ENCODE measurements at places on chromosomes 16 and 17.

- DNase-seq, result no peak
Observed at GRCh38 chr16:53565296-53565863, 62.4 kb upstream of the AKTIP start.

- no peak for DNase-seq
Observed at GRCh38 chr17:31824766-31825360, 34.2 kb downstream of the COPRS start.

DNA sequence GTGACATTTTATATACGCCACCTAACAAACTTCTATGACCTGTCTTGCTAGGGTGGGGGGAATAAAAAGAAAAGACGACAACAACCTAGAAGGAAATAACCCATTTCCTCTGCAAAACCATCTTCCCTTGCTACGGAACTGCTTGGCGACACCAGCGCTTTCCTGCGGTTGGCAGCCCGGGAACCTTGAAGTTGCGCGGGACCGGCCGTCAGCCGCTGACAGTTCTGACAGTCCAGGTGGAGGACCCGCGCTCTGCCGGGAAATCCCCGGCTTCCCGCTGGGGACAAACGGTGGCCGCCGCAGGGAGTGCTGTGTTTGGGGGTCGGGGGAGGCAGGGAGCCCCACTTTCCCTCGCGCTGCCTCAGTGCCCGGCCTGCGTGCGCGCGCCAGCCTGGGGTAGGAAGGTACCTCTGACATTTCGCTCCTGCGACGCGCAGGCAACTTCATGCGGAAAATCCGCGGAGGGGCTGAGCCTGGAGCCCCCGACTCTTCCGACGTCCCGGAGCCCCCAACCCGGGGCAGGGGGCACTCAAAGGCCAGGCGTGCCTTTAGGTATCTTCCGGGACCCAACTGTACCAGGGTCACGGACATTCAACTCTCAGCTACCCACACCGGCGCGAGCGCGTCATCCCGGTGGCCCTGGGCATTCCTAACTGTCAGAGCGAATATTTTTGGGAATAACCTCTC lies 516 bp downstream of the SLC16A6 start:
- no peak for DNase-seq

- no peak for DNase-seq
Observed at GRCh38 chr16:81329947-81330346, 15.2 kb downstream of the GAN start.

- DNase-seq, result no peak
Observed at GRCh38 chr17:335691-336090, 16.9 kb downstream of the RPH3AL start.

- DNase-seq, result no peak
Observed at GRCh38 chr17:62931101-62931500, 34.9 kb upstream of the TANC2 start.

DNA sequence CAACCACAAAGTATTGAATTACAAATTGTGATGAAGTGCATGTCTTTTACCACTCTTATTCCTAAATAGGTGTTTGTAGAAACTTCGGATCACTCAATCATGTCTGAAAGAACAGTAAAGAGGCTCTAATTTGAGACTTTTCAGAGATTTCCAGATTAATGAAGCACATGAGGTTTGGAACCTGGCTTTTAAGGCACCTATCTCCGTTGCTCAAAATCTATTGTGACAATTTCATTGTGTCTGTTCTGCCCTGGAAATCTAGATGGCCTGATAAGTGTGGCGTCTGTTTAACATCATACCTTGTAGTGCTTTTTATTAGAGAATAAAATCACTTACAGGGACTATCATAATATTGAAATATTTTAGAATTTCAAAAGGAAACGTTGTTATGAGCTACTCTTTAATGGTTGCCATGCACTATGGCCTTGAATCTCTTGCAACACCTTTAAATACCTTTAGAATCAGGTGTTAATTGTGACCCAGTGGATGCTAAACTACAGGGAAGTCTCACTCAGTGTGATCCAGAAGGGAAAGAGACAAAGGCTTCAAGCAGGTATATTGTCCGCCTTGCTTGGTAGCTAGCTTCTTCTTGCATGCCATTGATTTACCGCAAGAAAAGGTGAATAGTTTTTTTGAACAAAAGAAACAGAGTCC lies 210.3 kb downstream of the CNTNAP4 start:
- DNase-seq, result no peak

DNA sequence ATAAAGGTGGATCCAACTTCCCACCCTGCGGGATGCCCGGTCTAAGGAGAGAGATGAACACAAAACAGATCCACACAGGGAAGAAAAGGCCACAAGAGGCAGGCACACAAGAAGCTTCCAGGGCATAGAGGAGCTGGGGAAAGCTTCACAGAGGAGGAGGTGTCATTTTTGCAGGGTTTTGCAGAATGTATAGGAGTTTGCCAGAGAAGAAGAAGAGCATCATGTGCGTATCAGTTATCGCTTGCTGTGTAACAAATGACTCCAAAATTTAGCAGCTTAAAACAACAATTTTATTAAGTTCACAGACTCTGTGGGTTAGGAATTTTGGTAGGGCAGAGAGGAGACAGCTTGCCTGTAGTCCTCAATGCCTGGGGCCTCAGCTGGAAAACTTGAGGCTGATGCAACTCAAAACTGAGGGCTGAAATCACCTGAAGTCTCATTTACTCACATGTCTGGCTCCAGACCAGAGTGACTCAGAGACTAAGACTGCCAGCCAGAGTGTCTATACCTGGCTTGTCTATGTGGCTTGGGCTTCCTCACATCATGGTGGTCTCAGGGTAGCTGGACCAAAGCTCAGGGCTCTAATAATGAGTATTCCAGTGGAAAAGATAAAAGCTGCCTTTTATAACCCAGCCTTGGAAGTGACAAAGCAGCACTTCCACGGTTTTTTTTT lies 33.9 kb upstream of the ZNF423 start:
- no peak for DNase-seq

- DNase-seq, result peak; percentile 5
Observed at GRCh38 chr16:88375996-88376834, 6.5 kb upstream of the ZNF469 start.

GRCh38 chr17:72955391-72956140 lies 136.9 kb downstream of the SLC39A11 start:
- no peak for DNase-seq

DNA sequence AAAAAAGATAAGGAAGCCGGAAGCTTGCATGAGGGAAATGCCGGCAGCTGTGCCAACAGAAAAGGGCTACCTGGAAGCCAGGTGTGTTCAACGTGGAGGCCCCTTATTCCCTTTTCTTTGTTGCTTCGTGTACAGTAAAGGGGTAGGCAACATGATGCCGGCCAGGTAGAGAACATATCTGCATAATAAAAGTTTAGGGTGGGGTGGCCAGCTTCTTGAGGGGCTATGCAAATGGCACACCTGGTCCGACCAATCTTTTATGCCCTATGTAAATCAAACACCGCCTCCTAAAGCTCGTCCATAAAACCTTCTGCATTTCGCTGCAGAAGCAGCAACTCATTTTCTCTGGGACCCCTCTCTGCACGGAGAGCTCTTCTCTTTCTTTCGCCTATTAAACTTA lies 911.6 kb downstream of the KCNJ2 start:
- no peak for DNase-seq

GRCh38 chr17:81536299-81537290 lies 8.4 kb downstream of the FSCN2 start:
- no peak for DNase-seq

GRCh38 chr17:82200135-82200534 lies 12.5 kb downstream of the CCDC57 start:
- DNase-seq, result no peak

DNA sequence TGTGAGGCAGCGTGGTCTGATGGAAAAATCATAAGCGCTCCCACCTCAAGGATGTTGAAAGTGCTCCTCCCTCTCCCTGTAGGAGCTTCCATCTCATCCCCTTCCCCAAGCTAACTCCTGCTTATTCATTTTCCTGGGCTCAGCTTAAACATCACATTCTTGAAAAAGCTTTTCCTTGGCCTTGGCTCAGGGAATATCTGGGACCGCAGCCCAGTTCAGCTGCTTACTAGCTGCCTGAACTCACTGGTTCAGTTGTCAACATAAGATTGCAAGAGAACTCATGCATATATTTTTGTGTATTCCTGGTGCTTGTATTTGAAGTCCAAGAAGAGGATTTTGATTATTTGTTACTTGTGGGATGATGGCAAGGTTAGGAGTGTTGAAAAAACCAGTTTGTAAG lies 91.5 kb downstream of the UTP18 start:
- DNase-seq, result no peak

DNA sequence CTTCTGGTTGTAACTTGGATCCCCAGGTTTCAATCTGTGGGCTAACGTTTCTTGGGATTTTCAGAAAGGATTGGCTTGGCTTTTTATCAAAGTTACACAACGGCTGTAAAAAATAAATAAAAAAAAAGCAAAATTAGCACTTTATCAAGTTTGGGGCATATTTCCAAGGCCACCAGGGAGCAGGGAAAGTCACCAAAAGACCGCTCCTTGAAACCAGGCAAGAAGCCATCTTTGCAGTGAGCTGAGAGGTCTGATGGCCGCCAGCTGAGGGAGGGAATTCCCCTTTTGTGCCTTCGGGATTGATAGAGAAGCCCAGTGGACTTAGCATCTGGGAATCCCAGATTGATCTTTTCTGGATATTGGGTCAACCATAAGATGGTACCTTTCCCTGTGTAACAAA lies 192.2 kb downstream of the WWOX start:
- no peak for DNase-seq

DNA sequence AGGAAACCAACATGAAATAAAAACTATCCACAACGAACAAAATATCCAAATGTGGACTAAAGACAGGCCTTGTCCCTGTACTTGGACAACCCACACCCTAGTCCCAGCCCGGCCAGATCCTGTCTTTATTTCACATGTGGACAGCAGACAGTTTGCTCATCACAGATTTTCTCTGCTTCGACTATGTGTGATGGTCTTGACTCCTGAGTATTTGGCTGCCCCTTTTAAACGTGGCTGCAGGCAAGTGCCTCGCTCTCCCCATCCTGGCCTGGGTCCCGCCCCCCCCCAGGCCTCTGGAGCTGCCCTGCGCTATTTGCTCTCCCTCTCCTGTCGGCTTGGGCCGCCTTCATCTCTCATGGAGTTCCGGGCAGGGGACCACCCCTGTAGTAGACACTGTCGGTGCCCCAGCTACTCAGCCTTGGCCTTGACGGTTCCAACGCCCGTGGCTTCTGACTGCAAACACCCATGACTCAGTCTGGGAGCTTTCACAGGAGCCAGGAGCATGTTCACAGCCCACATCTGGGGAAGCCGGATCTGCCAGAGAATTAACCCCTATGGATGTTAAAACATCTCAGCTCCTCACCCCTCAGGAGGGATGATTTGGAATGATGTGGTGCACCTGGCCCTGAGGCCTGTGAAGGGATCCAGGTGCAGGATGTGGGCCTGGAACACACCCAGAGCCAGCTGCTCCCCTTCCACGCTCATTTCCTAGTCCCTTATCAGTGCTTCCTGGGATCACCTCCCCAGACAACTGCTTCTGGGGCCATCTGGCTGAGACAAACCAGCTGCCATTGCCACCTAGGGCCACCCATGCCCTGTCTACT lies 229.7 kb upstream of the RPL38 start:
- DNase-seq, result no peak

DNA sequence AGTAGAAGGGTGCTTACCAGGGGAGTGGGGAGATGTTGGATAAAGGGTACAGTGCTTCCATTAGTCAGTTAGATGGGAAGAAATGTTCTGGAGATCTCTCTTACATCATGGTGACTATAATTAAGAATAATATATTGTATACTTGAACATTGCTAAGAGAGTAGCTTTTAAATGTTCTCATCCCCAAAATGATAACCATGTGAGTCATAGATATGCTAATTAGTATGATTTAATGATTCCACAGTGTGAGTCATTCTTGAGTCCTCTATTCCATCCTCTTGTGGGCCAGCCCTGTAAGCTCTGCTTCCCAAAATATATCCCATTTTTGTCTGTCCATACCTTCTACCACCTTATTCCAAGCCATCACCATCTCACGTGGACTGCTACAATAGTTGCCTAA lies 80.6 kb upstream of the CDH11 start:
- DNase-seq, result no peak

DNA sequence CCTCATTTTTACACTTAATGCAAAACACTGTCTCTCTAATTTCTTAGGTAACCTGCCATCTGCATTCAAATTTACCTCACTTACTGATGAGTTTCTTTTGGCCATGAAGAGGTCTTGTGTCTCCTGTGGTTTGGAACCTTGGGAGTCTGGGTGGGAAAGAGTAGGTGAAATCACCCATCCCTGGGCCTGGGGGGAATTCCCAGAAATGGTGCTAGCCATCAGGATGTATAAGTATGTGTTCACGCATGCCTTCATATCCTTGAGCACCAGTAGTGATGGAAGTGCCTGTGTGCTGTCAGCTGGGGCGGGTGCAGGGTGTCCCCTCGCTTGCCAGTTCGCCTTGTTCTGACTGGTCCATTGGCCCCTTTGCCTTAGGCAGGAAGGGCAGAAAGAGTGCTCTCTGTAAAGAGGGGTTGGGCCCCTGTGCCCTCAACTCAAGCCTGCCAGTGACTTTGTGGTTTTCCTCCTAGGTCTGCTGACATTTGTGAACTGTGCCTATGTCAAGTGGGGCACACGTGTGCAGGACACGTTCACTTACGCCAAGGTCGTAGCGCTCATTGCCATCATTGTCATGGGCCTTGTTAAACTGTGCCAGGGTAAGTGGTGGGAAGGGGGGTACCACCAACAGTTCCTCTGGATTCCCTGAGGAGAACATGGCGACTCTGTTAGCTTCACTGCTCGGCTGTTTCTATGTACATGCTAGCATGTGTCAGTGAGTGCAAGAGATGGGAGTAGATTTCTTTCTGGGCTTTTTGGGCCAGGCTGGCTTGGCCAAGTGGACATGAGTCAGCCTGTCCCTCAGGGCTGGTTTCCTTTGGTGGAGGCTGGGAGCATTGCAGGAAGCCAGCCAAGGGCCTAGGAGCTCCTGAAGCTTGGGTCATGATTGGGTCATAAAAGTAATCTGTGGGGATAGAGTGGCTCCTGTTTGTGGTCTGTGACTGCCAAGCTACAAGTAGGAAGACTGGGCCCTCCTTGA lies 23.2 kb downstream of the SLC7A6OS start:
- no peak for DNase-seq

GRCh38 chr17:61389670-61390478 lies 9.8 kb upstream of the TBX2 start:
- no peak for DNase-seq

GRCh38 chr17:8018436-8018835 lies 16.0 kb downstream of the GUCY2D start:
- DNase-seq, result no peak

DNA sequence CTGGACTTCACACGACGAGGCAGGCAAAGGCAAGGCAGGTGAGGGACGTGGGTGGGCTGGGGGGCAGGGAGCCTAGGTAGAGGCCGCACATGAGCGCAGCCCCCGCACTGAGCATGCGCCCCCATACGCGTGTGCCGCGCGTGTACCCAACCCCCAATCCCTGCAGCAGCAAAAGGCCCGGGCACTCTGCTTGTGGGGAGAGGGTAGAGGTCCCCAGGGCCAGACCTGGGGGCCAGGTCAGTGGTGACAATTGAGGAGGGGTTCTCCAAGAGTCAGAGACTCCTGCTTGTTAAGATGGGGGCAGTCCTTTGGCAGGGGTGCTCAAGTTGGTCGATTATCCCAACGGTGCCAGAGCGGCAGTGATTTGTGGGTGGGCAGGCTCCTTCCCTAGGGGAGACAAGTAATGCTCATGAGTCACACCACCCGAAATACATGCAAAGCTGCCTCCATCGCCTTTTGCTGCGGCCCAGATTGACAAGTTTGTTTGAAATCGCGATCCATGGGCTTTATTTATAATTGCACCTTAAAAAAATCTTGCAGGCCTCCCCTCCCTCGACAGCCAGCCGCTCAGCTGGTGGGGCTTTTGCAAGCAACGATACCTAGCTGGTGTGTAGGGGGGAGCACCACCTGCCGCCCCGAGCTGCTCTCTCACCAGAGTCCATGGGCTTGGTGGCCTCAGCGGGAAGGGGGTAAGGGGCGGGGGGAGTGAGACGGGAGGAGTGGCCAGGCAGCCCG lies 1.1 kb upstream of the GIT1 start:
- DNase-seq, result peak; percentile 88
